GM04503 (cell line): ENCODE measurements at places on chromosomes 3 and 15.
A peak's percentile ranks its signal among the peaks of the same experiment; 100 is the strongest.

- no peak for DNase-seq
Observed at GRCh38 chr3:189721873-189722665, 90.9 kb downstream of the TP63 start.

DNA sequence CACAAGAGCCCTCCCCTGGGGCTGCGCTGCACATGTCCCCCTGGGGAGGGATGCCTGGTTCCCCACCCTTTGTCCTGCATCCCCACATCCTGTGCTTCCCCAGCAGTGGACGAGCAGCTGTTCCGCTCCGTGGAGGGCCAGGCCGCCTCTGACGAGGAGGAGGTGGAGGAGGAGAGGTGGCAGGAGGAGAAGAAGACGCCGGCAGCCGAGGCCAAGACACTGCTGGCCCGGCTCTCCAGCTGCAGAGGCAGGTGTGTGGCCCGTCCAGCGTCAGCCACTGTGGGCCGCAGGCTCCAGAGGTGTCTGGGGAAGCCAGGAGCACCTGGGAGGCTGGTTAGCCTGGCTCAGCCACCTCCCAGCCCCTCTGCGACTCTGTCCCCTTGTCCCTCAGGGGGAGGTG lies 27.9 kb upstream of the GP9 start:
- no peak for DNase-seq

GRCh38 chr3:166291186-166291955 lies 454.1 kb upstream of the BCHE start:
- no peak for DNase-seq

GRCh38 chr15:95563634-95564033 lies 766.9 kb upstream of the NR2F2 start:
- DNase-seq: no peak

DNA sequence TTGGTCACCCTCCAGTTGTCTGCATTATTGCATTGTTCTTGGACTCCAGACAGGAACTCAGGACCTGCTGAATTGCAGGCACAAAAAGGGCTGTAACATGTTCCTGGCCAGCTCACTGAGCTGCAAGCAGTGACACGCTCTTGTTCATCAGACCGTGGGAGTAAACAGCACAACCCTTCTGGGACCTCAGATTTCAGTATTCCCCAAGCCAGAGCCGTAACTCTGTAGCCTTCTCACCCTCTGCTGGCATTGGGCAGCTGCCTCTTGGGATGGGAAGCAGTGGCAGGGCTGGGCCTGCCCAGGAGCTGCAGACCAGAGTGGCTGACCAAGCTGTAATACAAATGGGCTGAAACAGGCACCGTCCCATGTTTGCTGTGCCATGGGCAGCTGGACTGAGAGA lies 607.1 kb upstream of the BCHE start:
- no peak for DNase-seq

- no peak for DNase-seq
Observed at GRCh38 chr3:102161384-102162006, 273.3 kb upstream of the ZPLD1 start.

DNA sequence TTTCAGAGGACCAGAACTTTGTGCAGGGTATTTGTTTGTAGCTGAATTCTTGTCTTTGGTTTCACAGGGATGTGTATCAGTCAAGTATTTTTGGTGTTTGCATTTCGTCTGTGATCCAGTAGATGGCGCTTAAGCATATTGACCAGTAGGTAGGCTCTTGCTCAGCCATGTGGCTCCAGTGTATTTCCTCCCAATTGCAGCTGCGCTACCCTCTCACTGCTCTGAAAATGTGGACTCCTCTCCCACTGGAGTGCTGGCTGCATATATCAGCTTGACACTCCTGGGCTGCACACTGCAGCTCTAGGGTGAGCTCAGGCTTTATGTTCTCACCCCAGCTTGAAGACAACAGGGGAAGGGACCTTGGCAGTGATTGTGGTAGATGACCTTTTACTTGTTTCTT lies 1264.3 kb upstream of the ALCAM start:
- peak; percentile 10 for DNase-seq

DNA sequence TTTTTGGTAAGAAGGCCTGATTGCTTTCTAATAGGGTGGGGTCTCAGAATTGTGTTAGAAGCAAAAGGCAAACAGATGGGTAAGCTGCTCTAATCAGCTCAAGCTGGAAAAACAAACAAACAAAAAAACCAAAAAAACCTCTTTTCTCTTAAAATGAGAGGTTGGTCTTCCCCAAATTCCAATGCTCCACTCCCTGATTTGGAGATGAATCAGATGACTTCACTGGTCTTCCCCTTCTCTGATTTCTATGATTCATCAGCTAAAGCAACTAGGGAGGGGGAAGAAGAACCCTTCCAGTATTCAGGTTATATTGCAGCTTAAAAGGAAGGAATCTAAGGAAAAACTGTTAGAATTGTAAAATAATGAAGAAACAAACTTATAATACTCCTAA lies 9.6 kb upstream of the ANXA2 start:
- peak; percentile 68 for DNase-seq

DNA sequence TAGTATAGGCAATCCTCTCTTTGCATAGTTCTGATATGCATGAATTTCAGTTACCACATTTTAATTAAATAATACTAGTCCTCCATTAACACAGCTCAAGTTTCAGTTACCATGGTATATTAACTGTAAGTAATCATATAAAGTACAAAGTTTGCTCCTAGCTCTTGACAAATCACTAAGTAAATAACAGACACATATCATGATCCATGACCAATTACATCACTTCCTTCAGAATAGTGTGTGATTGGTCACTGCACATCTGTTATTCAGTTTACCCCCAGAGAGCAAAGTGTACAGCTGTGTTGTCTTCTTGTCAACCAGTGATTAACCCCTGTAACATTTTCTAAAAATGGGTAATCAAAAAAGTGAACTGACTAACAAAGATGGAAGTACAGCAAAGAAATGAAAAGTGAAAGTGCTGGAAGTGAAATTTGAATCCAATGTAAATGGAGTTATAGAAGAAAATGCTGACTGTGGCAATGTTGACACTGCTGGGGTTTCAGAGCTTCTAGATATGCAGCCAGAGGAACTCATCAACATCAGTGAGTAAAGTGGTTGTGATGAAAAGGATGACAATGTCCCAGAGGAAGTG lies 30.2 kb upstream of the LEKR1 start:
- DNase-seq: no peak

DNA sequence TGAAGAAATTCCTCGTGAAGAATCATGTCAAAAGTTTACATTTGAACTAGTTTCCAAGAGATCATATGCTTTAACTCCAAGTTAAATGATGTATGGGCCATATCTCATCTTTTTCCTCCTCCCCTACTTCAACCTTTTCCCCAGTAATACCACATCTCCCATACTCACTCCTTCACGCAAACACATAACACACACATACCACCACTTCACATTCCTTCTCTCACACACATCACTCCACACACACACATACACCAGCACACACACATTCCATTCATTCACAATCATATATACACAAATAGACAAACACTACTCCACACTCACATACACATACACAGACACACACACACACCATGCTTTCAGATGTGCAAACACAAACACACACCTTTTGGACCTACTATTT lies 769.0 kb upstream of the NR2F2 start:
- DNase-seq: no peak

DNA sequence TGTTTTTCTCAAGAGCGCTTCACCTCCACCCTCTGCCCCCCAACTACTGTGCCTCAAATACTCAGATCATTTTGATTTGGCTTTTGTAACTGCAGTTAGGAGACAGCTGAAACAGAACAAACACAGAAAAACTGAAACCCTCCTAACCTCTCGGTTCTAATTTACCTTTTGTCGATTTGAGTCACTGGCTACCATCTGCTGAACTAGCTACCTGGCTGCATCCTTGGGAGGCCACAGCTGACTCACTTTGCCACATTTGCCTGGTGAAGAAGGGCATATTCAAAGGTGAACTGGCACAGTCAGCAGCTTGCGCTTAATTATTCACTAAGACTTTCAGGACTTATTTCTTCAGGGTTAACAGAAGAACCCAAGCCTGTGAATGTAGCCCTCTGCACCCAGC lies 117.7 kb downstream of the FOXB1 start:
- no peak for DNase-seq

- DNase-seq: no peak
Observed at GRCh38 chr3:52069855-52070254, 13.5 kb upstream of the DUSP7 start.

GRCh38 chr15:62914461-62915079 lies 128.0 kb upstream of the TPM1 start:
- DNase-seq: no peak

DNA sequence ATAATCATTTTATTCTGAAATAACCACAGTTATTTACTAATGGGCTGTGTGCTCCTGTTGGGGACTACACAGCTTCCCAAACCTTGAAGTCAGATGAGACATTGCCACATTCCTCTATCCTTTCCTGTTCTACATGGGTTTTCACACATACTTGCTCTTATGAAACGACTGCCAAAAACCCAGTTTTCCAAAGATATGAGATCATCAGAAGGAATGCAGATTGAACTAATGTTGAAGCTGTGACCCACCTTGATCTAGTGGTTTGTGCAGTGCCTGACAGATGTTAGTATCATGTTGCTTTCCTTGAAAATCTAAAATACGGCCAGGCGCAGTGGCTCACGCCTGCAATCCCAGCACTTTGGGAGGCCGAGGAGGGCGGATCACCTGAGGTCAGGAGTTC lies 144.6 kb downstream of the VGLL4 start:
- peak; percentile 87 for DNase-seq

DNA sequence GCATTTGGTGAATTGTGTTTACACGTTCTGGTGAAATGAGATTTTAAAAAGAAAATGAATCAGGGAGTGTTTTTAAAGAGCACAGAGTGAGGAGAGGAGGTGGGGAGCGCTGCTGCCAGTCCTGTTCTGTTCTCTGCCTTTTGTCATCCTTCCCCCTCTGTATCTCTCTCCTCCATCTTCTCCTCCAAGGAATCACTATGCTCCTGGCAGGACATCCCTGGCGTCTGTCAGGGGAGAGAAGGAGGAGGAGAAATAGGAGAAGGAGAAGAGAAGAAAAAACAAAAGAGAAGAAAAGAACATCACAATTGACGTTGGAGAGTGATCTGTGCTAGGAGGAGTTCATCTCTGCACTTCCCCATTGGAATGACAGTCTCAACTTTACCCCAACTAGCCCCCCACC lies 627.6 kb upstream of the TBL1XR1 start:
- no peak for DNase-seq
